Forelimb muscle (tissue), 1 donor: ENCODE measurements at places on chromosomes 16 and 17. TPM values are rescaled to one million over a fixed set of nuclear protein-coding genes. Genes with fewer than 3 reads are reported as not detected.

DNA sequence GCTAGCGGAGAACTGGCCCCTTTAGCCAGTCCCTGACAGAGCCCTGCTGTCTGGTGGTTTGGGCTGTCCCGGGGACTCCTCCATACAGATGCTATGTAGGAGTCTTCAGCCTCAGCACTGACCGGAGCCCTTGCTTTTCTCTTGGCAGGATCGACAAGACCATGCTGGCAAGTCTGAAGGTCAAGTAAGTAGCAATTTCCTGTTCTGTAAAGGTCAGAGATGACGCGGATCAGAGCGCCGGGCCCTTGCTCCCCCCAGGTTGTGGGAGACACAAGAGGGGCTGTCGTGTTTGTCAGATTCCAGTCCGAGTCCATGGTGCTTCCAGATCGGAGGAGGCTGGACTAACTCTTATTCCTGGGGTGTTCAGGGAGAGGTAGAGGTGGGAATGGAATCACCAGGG, 4.1 kb downstream of the RAP1GAP2 start:
- DNase-seq: no peak

GRCh38 chr17:43628089-43628650, 33.6 kb downstream of the MEOX1 start:
- no peak for DNase-seq

GRCh38 chr17:64063766-64064224, 43.4 kb upstream of the ICAM2 start:
- DNase-seq: no peak

DNA sequence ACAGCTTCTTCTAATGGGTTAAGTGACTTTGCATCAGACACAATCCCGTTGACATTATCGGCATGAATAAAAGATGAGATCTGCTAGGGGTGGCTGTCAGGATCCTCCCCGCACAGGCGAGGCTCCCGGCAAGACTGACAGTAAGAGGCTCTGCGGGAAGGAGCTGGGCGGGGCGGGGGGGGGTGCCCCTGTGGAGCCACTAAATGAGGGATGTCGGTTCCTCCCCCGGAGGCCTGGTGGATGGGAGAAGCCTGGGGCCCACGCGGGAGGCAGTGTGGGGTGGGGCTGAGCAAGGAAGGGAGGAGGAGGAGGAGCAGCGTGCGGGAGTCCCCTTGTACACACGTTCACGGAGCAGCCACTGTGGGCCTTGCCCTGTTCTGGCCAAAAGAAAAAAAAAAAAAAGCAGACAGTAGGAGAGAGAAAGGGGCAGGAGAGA, 190.9 kb upstream of the GSE1 start:
- no peak for DNase-seq

- no peak for DNase-seq
These were observed 21.8 kb upstream of the CACNG4 start for GRCh38 chr17:66942451-66943264.

MLYCD gene
- 3.9 TPM for polyA plus RNA-seq

KRT9 gene
- polyA plus RNA-seq: not detected

GRCh38 chr17:76007131-76007849, 6.6 kb downstream of the CDK3 start:
- DNase-seq: no peak

GRCh38 chr16:49701065-49701685, 154.7 kb downstream of the ZNF423 start:
- no peak for DNase-seq

GRCh38 chr16:35559911-35560636, 2100.7 kb downstream of the TP53TG3F start:
- no peak for DNase-seq

THOC6 gene
- polyA plus RNA-seq: 18.4 TPM

DNA sequence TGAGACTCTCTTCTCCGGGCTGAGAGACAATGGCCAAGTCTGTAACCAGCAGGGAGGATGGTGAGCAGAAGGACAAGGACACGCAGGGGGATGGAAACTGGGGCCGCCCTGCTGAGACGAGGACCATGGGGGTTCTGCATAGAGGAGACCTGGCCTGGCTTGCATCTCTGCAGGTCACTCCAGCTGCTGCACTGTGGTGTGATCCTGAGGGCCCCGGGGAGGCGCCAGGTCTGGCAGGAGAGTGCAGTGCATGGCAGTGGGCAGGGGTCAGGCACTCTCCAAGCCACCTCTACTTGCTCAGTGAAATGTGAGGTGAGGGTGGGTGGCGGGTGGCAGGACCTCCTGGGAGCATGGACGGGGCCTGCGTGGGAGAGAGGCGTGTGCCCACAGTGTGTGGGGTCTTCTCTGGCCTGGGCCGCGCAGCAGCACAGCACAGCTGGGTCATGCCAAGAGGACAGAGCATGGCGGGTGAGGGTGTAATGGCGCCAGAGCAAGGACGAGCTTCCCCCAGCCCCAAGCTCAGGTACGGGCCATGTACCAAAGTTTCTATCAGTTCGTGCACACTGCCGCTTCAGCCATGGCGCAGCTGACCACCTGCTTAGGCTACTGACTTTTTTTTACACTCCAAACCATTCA, 43.1 kb downstream of the KLHDC4 start:
- no peak for DNase-seq

DNA sequence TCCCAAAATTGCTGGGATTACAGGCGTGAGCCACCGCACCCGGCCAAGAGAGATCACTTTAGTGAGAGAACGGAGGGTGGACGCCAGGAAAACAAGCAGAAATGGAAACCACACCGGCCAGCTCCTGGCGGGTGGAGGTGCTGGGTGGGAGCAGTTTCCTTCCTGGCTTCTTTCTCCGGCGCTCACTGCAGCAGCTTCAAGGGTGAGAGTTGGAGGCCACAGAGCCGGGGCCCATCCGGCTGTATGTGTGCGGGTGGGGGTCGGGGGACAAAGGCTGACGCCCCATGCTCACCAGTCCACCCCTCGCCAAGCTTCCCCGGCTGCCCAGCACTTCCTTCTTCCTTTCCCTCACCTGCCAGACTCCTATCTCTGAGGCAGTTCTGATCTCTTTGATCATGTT, 13.5 kb upstream of the BHLHA9 start:
- no peak for DNase-seq
